ENCODE measurements at places on chromosomes 12 and 14.

- DNase-seq: peak; percentile 55
These were observed 35.1 kb downstream of the P2RX4 start for GRCh38 chr12:121245031-121245430.

GRCh38 chr12:3744229-3744901 lies 8.5 kb downstream of the CRACR2A start:
- DNase-seq: no peak

- DNase-seq: no peak
These were observed 36.9 kb downstream of the PSEN1 start for GRCh38 chr14:73173092-73173735.

- no peak for DNase-seq
These were observed 42.5 kb upstream of the PPP1CC start for GRCh38 chr12:110785240-110785639.

DNA sequence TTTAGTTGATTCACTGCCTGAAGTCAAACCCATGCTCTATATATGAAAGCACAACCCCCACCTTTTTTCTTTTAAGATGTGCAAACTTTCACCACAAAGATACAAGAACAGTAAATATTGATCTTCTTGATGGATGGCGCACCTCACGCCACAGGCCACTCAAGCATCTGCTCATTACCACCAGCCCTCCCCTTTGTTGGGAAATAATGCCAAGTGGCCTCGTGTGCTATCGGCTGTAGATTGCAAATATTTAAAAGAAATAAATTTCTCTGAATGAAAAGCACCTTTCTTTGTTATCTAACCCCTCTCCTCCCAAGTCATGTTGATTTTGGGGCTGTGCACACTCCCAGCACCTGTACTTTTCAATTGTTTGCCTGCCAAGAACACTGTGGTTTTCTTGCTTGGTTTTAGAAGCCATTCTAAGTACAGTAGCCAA lies 122.7 kb downstream of the C12orf42 start:
- no peak for DNase-seq

DNA sequence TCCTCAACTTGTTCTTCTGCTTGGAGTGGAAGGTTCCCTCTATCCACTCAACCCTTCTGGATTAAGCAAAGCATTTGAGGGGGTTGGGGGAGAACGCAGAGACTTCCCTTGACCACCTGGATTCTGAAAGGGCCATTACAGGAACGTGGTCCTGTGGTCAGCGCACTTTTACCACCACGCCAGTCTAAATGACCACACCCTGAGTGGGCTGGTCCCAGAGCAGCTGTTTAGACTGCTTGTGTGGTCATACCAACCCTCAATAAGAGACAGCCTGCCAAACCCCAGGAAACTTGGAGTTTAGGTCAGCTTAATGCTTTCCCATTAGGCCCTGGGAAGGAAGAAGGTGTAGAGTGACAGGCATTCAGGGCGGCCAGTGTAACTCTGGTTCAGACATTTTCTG lies 165.5 kb upstream of the ATP2B1 start:
- no peak for DNase-seq

GRCh38 chr12:103632554-103633216 lies 45.6 kb downstream of the STAB2 start:
- no peak for DNase-seq

DNA sequence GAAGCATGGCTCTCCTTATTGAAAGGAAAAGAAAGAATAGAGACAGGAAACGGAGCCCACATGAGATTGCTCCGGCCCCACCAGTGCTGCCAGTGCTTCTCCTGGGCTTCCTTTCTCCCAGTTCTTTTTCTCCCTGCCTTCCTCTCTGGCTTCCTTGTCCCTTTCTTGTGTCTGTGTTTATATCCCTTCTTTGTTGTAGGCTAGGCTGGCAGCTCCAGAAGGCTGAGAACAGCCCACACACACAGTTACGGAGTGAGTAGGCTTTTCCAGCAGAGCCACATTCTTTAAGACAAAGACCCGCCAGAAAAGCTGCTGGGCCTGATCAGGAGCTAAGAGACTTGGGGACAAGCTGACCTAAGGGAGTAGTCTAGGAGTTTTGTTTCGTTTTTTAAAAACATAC lies 13.0 kb downstream of the CIPC start:
- peak; percentile 74 for DNase-seq

- no peak for DNase-seq
These were observed 242.2 kb upstream of the OR4E1 start for GRCh38 chr14:21915826-21916225.

- DNase-seq: no peak
These were observed 134.8 kb downstream of the DUSP6 start for GRCh38 chr12:89217472-89217871.

- DNase-seq: no peak
These were observed 310.9 kb downstream of the ADGRD1 start for GRCh38 chr12:131264635-131265034.

DNA sequence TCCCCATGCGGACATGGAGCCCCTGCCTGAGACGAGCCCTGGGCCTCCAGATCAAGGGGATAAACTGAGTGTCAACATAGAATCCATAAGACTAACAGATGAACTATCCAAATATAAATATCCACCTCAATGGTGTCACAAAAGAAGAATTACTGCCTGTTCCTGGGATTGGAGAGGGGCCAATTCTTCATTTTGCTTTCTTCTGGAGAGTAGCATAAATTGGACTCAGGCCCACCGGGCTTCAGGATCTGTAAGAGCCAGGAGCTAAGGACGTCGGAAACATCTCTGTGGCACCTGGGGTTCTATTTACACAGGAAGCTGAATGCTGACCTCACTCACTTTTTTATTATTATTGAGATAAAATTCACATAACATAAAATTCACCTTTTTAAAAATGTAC lies 408.2 kb upstream of the CCDC196 start:
- DNase-seq: no peak

DNA sequence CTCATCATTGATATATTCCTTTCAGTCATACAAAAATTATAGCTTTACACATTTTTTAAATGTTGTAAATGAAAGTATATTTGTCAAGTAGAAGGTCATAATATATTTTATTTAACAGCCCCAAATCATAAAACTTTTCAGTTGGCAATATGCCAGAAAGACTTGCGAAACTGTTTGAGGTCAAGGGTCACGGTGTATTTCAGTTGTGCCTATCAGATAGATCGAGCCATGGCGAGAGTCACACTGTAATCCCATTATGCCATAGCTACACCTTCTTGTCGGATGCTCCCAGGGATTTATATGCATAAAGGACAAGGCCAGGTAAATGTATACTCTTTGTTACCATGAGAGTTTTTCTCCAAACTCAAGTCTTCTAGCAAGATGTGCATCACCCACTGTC lies 26.7 kb upstream of the G2E3 start:
- no peak for DNase-seq

DNA sequence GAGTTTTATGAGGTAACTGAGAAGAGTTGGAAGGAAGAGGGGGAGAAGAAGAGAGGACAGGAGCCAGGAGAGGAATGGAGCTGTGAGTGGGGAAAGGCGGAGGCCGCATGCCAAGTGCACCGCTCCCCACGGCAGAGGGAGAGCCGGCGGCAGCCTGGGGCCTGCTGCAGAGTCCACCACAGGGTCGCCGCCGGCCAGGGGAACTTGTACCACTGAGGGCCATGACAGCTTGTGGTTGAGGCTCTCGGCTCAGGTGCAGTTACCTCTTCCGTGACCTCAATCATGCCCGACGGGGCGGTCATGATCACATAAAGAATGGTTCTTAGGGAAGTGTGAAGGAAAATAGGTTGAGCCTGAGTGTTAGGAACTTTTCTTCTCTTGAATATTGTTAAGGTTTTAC lies 325.0 kb downstream of the SNAPC1 start:
- peak; percentile 78 for DNase-seq

DNA sequence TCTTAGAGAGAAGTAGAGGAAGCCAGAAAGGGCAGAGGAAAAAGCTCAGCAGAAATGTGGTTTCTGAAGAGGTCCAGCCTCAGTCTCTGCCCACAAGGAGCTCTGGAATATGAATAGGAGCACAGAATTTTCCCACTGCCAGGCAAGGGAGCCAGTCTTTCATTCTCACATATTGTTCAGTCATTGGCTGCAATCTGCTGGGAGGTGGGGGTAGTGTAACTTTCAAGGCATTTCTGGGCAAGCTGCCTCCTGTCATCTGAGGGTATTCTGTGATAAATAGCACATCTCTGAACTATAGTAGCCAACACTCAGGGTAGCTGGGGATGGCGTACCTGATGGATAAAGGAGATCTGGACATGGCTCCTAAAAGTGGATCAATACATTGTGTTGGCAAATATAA lies 127.2 kb downstream of the LRRK2 start:
- DNase-seq: no peak

GRCh38 chr12:92912052-92912451 lies 17.0 kb downstream of the EEA1 start:
- no peak for DNase-seq

DNA sequence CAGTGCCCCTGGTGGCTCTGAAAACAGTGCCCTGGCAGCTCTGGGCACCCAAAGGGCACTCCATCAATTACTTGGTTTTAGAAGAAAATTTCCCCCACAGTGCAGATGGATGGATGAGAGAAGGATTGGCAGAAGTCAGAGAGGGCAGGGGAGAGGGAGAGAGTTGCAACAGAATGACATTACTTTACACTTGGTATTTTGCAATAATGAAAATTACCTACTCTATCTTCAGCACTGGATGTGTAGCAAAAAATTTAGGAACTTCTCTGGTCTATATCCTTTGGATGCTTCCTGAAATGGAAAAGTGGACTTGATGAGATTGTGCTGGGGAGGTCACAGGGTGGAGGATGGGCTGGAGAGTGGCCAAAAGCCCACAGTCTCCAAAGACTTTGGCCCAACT lies 193.2 kb downstream of the CHST11 start:
- no peak for DNase-seq

DNA sequence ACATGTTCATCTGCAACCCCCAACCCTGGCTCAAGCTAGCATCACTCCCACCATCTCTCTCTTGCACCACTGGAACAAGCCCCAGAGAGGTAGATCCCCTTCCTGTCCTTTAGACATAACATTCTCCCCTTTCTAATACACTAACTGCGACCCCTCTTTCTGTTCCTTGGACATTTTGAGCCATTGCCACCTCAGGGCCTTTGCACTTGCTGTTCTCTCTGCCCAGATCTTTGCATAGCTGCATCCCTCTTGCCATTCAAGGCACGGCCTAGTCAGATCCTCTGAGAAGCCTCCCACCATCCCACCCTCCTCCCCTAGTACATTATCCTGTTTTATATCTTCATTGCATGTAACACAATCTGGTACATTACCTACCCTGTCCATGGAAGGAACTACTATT lies 16.5 kb downstream of the FOXN3 start:
- DNase-seq: no peak

GRCh38 chr14:68836082-68836481 lies 43.2 kb upstream of the ZFP36L1 start:
- no peak for DNase-seq

GRCh38 chr14:95993768-95994592 lies 45.2 kb upstream of the C14orf132 start:
- DNase-seq: no peak

DNA sequence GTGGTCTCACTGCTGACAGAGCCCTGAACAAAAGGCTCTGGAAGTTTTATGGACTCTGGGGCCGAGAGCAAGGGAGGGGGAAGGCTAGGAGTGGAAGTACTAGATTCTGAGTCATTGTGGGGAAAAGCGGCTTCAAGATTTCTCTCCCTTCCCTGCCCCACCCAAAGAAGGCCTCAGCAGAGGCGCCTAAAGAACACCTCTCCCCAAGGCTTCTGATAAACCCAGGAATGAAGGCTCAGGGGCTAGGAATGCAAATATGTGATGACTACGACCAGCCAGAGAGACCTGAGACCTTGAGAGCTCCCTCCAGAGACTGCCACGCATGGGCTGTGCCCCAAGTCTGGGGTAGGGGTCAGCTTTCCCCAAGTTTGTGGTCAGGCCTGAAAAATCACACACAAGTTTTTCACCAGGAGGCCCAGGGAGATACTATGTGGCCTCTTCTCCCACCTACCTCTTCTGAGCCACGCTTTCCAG lies 130.7 kb upstream of the HIF1A start:
- DNase-seq: no peak

- no peak for DNase-seq
These were observed 329.0 kb upstream of the SFSWAP start for GRCh38 chr12:131381716-131382430.

DNA sequence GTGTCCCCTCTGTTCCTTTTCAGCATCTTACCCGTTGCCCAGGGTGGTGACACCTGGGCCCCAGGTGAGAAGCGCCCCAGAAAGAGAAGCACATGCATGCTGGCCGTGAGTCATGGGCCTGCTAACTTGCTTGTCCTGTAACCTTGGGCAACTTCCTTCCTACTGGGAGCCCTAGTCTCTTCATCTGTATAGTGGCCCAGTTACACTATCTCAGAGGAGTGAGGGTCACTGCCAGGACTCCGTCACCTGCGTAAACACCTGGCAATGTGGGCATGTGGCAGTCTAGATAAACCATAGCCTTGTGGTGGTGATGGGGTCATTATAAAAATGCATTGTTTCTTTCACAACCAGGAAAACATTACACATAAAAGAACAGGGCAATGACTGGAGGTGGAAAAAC lies 125.2 kb downstream of the SLC25A47 start:
- DNase-seq: no peak

- DNase-seq: no peak
These were observed 64.2 kb downstream of the LLPH start for GRCh38 chr12:66066137-66066928.

- no peak for DNase-seq
These were observed 8.6 kb upstream of the OSBPL8 start for GRCh38 chr12:76568130-76568529.

DNA sequence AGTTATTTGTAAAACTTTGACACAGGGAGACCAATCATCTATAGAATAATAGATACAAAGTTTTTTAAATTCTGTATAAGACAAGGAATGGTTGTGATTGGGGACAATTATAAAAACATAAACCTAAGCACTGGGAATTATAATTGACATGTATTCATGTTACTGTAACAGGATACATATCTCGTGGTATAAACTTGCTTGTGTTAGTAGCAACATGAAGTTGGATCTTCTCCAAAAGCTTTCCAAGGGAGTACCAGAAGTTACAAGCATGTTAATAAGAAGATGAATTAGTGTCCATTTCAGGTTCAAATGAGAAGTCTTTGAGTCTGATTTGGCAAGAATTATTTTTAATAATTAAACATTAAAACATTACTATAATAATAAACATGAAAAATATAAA lies 42.2 kb downstream of the CDKL1 start:
- no peak for DNase-seq

GRCh38 chr12:74903522-74903921 lies 306.1 kb downstream of the KCNC2 start:
- DNase-seq: no peak

GRCh38 chr12:115455268-115455681 lies 771.3 kb upstream of the TBX3 start:
- no peak for DNase-seq

- no peak for DNase-seq
These were observed 80.8 kb upstream of the TTC7B start for GRCh38 chr14:90897022-90897421.
